HCEC 1CT (cell line): ENCODE measurements at places on chromosomes 6 and 20.

DNA sequence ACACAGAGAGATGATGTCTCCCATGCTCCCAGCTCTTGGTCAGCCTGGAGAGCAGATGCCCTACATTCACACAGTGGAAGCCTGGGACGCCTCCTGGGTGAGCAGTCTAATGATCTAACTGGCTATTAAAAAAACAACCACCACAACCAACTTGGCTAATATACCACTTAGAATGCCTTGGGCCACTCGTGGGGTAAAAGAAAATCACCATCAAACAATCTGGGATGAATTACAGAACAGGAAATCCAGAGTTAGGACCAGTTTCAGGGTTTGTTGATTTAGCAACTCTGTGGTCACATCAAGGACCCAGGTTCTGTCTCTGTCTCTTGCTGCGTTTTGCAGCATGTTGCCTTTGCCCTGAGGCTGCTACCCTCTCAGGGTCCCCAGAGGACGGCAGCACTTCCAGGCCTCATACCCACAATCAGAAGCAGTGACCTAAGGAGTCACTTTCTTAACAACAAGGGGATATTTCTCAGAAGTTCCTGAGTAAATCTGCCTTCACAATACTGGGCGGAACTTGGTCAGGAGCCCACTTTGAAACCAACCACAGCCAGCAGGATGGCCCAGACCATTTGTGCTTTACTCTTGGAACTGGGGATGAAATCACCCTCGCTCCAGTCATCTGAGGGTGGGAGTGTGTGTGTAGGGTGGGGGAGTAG lies 118.7 kb downstream of the CLIC5 start:
- DNase-seq, result no peak

- DNase-seq, result no peak
Observed at GRCh38 chr6:33241968-33242367, 29.7 kb downstream of the VPS52 start.

- peak; percentile 41 for DNase-seq
Observed at GRCh38 chr6:133340557-133340956, 99.4 kb downstream of the EYA4 start.

- no peak for DNase-seq
Observed at GRCh38 chr6:129276461-129276860, 393.5 kb downstream of the LAMA2 start.

DNA sequence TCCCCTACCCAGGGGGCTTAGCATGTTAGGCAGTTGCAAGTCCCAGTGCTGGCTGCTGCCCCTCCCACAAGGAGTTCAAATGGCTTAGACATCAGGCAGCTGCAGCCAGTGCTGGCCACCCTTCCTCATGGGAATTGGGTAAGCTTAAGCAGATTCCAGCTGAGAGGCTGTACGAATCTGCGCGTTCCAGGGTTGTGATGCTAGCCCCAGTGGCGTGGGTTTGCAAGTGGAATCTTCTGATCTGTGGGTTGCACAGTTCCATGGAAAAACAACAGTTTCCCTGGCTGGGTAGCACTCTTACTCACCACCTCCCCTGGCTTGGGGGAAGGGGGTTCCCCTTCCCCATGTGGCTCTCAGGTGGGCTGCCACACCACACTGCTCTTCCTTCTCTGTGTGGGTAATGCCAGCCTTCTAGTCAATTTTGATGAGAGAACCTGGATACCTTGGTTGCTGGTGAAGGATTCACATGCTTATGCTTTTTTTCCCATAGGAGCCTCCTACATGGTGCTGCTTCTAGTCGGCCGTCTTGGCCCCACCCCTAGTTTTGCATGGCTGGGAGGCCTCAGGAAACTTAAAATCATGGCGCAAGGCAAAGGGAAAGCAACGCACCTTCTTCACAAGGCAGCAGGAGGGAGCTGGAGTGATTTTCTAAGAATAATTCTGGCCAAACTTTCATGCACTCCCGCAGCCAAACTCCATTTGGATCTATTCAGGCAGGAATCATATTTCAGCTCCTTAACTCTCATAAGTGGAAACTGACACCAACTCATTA lies 13.0 kb downstream of the DYNLT2 start:
- DNase-seq, result no peak

GRCh38 chr20:58874469-58874868 lies 22.0 kb downstream of the GNAS start:
- no peak for DNase-seq

DNA sequence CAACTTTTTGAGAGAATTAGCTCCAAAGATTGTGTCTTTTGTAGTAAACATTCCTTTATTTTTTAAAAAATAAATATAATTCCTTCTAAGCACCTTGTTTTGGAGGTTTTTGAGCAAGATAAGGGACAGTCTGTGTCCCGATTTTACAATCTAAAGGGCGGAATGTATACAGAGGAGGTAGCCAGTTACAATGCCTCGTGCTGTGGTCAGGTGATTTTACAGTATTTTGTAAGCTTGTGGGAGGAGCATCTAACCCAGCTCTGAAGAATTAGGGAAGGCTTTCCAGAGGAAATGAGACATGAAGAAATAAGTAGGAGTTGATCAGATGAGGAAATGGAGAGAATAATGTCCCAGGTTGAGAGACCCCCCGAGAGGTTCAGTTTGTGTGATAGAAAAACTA lies 1.3 kb downstream of the HINT3 start:
- peak; percentile 64 for DNase-seq

DNA sequence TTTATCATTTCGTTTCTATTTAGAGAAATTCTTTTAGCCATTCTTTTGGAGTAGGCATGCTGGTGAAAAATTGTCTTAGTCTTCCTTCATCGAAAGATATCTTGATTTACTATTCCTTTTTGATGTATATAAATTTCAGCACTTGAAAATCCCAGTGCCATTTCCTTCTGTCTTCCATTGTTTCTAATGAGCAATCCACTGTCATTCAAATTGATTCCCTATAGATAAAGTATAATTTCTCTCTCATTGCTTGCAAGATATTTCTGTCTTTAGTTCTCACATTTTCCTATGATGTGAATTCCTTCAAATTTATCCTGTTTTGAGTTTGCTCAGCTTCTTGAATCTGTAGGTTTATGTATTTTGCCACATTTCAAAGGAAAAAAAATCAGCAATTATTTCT lies 251.1 kb upstream of the CHD6 start:
- DNase-seq, result no peak

GRCh38 chr6:22366214-22366613 lies 69.4 kb upstream of the PRL start:
- DNase-seq, result no peak

DNA sequence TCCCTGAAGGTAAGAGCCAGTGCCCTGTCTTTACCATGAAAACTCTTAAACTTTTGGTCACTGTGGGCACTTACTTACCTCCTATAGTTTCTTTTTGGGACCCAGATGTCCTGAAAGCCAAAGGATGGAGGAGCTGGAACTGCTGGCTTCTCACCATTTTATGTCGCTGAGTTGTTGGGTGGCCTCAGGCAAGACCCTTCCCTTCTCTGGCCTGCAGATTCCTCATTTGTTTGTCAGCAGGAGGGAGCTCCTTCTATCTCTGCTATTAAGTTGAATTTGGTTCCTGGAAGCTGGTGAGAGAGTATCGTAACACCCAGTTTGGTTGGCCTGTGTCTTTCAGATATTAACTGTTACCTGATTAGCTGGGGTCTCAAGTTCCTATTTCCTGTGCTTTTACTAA lies 68.2 kb upstream of the MYL9 start:
- DNase-seq, result no peak

- no peak for DNase-seq
Observed at GRCh38 chr6:13184547-13184946, 143.8 kb downstream of the TBC1D7 start.

GRCh38 chr6:37667050-37667814 lies 30.5 kb downstream of the MDGA1 start:
- DNase-seq, result peak; percentile 61

DNA sequence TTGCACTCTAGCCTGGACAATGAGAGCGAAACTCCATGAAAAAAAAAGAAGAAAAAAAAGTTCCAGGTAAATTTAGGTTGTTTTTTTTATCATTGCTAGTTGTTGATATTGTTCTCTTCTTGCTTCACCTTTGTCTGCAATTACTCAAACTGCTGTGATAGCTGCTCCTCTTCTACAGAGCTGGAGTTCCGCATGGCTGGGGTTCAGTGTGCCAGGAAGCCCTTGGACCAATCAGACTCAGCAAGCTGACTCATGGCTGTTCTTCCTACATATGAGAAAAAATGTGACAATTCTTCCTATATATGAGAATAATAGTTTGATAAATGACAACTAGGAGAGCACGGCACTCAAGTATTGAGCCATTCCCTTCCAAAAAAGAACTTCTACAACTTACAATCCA lies 28.4 kb downstream of the DPPA5 start:
- DNase-seq, result no peak

DNA sequence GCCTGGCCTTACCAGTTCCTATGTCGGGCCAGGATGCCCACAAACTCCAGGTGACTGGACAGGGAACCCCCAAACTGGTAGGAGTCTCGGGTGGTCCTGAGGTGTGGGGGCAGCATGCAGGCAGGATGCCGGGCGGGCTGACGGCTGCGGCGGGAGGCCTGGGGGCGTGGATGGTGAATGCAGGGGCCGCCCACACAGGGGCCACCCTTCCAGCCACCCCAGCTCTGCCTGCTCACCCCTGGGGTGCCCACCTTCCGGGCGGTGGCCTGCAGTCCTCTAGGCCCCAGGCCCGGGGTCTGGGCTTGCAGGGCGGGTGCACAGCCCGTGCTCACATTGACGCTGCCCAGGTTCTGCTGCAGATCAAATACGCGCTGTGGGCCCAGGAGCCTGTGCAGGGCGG lies 8.4 kb downstream of the ADRM1 start:
- DNase-seq, result no peak

DNA sequence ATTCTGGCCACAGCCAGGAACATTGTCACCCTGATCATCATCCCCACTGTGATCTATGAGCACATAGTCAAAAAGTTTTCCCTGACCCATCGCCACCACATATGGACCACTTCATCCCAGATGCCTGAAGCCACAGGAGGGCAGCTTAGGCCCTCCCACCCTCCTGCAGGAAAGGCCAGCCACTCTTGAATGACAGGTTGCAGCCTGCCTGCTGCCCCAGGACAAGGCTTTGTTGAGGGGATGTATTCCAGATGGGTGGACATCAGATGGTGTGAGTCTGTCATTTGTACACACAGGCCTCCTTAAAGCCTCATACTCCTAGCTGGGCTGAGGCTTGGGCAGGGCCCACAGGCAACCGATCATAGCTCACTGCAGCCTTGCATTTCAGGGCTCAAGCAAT lies 30.8 kb downstream of the DPPA5 start:
- DNase-seq, result no peak

DNA sequence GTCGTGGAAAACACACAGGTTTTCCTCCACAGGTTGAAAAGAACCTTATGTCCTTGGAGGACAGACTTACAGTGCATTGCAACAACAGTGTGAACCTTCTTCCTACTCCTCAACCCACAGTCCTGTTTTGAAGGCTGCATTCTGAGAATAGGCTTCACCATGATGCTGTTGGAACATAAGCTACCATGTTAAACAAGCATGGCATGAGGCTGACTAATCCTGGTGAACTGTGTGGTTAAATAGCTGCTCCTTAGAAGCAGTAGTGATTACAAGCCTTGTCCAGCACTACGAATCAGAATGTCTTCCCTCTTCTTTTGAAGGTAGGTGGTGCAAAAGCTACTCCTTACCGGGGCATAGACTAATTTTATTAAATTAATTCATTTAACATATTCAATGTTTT lies 368.5 kb upstream of the EPHA7 start:
- DNase-seq, result peak; percentile 70

DNA sequence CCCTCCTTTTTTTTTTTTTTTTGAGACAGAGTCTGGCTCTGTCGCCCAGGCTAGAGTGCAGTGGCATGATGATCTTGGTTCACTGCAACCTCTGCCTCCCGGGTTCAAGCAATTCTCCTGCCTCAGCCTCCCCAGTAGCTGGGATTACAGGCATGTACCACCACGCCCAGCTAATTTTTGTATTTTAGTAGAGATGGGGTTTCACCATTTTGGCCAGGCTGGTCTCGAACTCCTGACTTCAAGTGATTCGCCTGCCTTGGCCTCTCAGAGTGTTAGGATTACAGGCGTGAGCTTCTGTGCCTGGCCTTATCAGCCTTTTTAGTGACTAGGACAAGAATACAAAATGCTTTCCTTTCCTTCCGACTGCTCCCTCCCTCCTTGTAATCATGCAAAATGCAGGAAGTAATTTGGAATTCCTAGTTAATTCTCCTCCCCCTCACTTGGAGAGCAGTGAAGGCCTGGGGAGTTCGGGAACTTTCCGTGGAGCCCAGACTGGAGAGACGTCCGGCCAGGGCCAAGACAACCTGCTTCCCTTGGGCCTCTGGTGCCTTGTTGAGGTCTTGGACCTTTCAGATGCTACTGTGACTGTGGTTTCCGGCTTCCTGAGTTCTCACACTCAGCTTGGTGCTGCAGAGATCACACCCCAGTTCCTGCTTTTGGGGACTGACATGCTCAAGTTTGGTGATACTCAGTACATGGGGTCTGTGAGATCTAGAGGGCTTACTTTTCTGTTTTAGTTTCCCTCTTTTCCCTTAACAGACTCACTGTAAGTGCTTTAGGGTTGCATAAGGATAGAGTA lies 3.9 kb upstream of the PHF20 start:
- DNase-seq, result no peak

DNA sequence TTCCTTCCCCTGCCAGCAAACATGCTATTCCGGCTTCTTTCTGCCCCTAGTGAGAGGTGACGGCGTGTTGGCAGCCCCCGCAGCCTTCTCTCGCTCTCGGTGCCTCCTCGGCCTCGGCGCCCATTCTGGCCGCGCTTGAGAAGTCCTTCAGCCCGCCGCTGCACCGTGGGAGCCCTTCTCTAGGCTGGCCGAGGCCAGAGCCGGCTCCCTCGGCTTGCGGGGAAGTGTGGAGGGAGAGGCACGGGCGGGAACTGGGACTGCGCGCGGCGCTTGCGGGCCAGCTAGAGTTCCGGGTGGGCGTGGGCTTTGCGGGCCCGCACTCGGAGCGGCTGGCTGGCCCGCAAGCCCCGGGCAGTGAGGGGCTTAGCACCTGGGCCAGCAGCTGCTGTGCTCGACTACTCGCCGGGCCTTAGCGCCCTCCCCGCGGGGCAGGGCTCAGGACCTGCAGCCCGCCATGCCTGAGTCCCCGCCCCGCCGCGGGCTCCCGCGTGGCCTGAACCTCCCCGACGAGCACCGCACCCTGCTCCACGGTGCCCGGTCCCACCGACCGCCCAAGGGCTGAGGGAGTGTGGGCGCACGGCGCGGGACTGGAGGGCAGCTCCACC lies 20.0 kb upstream of the PXDC1 start:
- no peak for DNase-seq
